ENCODE measurements at places on chromosomes 12 and 14.

- DNase-seq: no peak
Measured at GRCh38 chr14:106507354-106507753, 981.0 kb downstream of the TMEM121 start.

DNA sequence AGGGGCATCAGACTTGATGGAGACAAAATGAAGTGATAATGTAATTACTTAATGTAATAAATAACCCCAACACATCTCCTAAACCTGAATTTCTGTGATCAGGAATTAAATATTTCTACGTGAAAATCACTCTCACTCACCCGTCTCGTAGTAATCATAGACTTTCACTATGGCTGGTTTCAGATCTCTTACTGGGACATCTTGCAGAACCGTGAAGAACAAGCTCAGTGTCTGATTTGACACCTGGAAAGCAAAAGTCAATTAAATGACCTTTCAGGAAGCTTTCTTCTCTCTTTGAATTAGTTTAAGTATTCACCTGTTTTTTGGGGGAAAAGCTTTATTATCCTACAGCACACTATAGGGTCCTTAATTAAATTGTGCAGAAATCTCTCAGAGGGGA is 47.1 kb downstream of the A2M start:
- no peak for DNase-seq

- DNase-seq: peak; percentile 22
Measured at GRCh38 chr12:89040146-89040964, 311.9 kb downstream of the DUSP6 start.

DNA sequence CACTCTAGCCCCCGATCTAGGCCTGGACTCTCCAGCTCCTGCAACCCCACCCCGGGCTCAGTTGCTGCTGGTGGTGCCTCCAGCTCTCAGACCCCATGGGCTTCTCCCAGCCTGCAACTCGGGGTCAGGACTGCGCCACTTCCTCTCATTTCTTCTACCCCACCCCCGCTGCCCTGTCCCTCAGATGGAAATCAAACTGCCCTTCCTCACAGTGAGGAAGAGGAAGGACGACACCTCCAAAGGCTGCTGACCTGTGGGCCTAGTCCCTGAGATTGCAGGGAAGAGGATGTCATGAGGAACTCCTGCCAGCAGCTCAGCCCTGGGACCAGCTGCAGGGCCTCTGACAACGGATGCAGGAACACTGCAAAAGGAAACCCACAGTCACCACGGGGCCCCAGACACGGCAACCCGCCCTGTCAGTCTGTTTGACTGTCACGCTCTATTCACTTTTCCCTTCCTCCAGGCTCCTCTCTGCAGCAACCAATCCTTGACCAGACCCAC is 29.3 kb upstream of the PNMA1 start:
- no peak for DNase-seq

- DNase-seq: no peak
Measured at GRCh38 chr14:58160561-58160960, 8.5 kb upstream of the ARMH4 start.

DNA sequence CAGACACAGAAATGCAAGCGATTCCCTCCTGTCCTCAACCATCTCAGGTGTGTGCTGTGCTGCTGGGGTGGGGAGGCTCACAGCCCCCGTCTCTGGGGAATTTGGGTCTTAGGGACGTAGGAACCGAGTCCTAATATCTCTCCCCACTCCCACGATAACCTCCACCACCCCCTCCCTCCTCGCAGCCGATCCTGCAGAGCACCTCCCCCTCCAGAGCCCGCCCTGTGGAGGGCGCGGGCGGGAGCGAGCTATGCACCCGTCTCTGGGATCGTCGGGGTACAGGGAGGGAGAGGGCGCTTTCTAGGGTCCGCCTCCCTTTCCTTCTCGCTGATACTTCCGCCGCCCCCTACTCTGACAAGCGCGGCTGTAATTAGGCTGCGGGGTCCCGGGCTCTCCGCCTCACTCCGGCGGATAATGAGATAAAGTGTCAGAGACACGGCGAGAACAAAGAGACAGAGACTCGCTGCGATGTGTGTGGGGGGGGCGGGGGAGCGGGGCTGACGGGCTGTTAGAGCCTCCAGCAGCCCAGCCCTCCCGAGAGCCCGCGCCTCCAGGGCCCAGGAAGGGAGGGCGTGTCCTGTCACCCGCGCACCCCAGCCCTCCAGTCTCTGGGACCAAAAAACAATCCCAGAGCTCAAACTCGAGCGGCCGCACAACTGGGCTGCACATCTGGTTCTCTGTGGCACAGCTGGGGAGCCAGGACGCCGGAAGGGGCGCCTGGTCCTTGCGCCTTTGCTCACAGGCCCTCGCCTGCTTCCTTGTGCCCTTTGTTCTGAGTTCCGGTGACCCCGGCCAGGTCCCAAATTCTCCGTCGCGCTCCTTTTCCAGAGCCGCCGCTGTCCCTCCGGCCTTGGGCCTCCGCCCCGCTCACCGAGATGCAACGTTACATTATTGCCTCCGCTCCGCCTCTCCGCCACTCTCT is 8.7 kb downstream of the SHMT2 start:
- DNase-seq: no peak

- DNase-seq: no peak
Measured at GRCh38 chr12:78441737-78442453, 422.7 kb upstream of the SYT1 start.

GRCh38 chr12:48954841-48955501 is 2.3 kb downstream of the ARF3 start:
- no peak for DNase-seq

GRCh38 chr12:110776410-110776809 is 33.7 kb upstream of the PPP1CC start:
- DNase-seq: no peak

- no peak for DNase-seq
Measured at GRCh38 chr12:2737656-2738241, 57.0 kb upstream of the FKBP4 start.

DNA sequence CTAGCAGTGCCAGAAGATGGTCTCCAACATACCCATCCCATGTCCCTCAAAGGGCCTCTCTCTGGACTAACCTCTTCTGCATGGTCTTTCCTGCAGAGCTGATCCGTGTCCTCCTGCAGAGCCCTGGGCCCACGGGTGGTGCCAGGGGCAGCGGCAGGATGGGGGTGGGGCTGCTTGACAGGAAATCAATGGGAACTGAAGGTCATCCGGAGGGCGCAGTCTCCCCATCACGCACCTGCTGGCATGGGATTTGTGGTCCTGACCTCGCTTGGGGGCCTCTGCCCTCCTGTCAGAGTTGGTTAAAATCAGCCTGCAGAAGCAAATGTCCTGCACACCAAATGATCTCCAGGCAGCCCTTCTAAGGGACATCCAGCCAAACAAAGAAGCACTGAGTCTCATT is 110.2 kb downstream of the DPF3 start:
- no peak for DNase-seq

DNA sequence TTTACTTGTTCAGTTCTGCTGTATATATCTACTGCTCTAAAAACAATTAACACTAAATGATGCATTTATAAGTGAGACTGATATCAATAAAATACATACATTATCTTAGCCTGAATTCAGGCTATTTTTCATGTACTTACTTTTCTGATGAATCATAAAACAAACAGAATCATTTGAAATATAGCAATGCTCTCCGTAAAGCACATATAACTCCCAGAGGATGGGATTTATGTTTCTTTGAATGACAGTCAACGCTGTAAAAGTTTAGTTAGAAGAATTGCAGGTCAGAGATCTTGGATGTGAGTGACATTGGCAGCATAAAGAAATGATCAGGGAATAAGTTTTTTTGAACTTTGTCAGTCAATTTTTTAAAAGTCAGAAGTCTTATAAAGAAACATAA is 740.2 kb upstream of the NOVA1 start:
- DNase-seq: no peak

DNA sequence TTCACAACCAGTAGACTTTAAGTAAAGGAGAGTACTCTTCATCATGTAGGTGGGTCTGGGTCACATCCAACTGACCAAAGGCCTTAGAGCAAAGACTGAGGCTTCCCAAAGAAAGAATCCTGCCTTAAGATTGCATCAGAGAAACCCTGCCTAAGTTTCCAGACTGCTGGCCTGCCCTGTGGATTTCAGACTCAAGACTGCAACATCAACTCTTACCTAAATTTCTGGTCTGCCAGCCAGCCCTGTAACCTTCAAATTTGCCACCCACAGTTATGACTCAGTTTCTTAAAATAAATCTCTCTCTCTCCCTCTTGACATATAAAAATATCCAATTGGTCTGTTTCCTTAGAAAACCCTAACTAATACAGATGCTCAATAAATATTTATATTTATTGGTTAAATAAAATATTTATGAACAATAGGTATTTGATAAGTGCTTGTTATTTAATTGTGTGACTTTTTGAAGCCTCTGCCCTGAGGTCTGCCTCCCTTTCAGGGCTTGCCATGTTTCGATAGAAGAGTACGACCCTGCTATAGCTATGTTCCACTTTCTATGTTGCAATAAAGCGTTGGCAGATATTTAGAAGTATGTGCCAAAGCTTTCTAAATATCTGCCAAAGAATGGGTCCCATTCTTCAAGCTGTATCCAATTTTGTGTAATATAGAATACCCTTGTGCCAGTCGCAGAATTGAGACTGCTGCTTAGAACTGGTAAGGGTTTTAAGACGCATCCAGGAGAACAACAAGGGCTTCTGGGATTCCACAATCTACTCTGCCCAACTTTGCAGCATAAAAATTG is 65.7 kb downstream of the TMEM30B start:
- no peak for DNase-seq

- no peak for DNase-seq
Measured at GRCh38 chr12:57607958-57608663, 3.1 kb upstream of the ARHGEF25 start.

GRCh38 chr12:109999983-110000505 is 814 bp downstream of the ANKRD13A start:
- DNase-seq: no peak

GRCh38 chr14:32980178-32980901 is 41.7 kb downstream of the NPAS3 start:
- DNase-seq: no peak

DNA sequence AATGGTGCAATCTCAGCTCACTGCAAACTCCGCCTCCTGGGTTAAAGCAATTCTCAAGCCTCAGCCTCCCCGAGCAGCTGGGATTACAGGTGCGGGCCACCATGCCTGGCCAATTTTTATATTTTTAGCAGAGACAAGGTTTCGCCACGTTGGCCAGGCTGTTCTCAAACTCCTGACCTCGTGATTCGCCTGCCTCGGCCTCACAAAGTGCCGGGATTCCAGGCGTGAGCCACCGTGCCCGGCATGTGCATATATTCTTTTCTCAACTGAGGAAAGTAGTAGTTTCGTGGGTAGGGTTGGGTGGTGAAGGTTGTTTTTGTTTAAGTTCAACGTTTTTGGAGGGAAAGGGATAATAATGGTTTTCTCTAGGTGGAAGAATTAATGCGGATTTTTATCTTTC is 94.2 kb upstream of the CEP83 start:
- no peak for DNase-seq

- DNase-seq: no peak
Measured at GRCh38 chr12:96193725-96194575, at the start of gene ELK3. TSS of gene ELK3 (plus strand) at chr12:96194375.

DNA sequence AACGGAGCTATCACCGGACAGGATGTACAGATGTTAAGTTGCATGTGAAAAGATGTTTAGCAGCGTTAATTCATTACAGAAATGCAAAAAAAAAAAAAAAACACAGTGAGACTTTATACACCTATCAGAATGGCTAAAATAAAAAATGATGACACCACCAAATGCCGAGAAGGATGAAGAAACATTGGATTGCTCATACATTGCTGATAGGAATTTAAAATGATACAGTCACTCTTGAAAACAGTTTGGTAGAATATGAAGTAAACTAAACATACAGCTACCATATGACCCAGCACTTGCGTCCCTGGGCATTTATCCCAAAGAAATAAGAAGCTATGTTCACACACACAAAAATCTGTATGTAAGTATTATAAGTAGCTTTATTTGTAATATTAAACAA is 574.1 kb downstream of the SLC16A7 start:
- DNase-seq: no peak

GRCh38 chr12:98819821-98820404 is 174.8 kb downstream of the APAF1 start:
- no peak for DNase-seq

- no peak for DNase-seq
Measured at GRCh38 chr14:87767567-87767901, 225.4 kb downstream of the GALC start.

GRCh38 chr12:122501489-122501989 is 807 bp upstream of the ZCCHC8 start:
- no peak for DNase-seq

GRCh38 chr12:47560415-47560814 is 145.4 kb downstream of the RPAP3 start:
- no peak for DNase-seq

- DNase-seq: no peak
Measured at GRCh38 chr14:33792720-33793368, 158.0 kb downstream of the EGLN3 start.

DNA sequence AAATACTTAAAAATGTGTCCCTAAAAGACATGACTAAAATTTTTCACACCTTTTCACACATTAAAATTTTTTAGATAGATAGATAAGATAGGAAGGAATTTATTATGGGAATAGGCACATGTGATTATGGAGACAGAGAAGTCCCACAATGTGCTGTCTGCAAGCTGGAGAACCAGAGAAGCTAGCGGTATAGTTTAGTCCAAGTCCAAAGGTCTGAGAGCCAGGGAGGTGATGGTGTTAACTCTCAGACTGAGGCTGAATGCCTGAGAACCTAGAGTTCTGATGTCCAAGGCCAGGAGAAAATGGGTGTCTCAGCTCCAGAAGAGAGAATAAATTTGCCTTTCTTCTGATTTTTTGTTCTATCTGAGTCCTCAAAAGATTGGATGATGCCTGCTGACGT is 65.7 kb downstream of the POLR3B start:
- no peak for DNase-seq

GRCh38 chr12:40254455-40255085 is 29.8 kb downstream of the LRRK2 start:
- DNase-seq: no peak

GRCh38 chr12:15001733-15002382 is 29.0 kb downstream of the PDE6H start:
- DNase-seq: no peak

DNA sequence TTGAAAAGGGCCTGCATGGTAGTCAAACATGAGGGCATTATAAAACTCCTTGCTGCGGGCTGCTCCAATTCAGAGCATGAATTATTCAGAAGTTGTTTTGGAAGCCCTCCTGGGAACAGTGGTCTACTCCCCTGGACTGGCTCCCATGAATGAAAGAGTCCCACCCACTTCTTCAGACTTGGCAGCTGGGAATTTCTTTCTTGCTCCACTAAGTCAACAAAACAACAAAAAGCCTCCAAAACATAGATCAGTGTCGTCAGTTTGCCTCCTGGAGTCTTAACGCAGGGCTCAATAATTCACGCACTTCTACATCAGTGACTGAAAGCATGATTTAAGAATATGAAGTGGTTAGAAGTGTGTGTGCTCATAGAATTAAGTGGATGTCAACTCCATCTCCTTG is 37.9 kb downstream of the AKAP6 start:
- no peak for DNase-seq

GRCh38 chr14:104200591-104200990 is 62.2 kb downstream of the KIF26A start:
- DNase-seq: no peak

- DNase-seq: no peak
Measured at GRCh38 chr14:23344481-23344880, 8.2 kb downstream of the SLC22A17 start.

GRCh38 chr14:38297681-38298080 is 41.8 kb upstream of the CLEC14A start:
- DNase-seq: no peak

GRCh38 chr12:71768900-71769299 is 14.2 kb downstream of the RAB21 start:
- no peak for DNase-seq

GRCh38 chr14:32764131-32764530 is 174.5 kb upstream of the NPAS3 start:
- DNase-seq: no peak

- DNase-seq: no peak
Measured at GRCh38 chr12:83092606-83093005, 405.9 kb downstream of the TMTC2 start.
